Epithelial cell of alveolus of lung (primary cell): ENCODE measurements at places on chromosomes 7 and 10. TPM values are rescaled to one million over a fixed set of nuclear protein-coding genes. Genes with fewer than 3 reads are reported as not detected.

FXYD4 gene
- not detected in 2 replicates for total RNA-seq

FOXP2 gene
- 1.4 and 10.7 TPM in 2 replicates for total RNA-seq

CXCL12 gene
- 6.1 and 128 TPM in 2 replicates for total RNA-seq

NRAP gene
- total RNA-seq = not detected in 2 replicates

CCL24 gene
- not detected in 2 replicates for total RNA-seq

FAM20C gene
- total RNA-seq = 130 and 178 TPM in 2 replicates

PTF1A gene
- total RNA-seq = not detected in 2 replicates

WDFY4 gene
- total RNA-seq = not detected in 2 replicates

HGF gene
- 78.2 and 389 TPM in 2 replicates for total RNA-seq

JAKMIP3 gene
- total RNA-seq = 0.08 TPM in 1 of 2 replicates, not detected in the other

MET gene
- total RNA-seq = 2.1 and 11.2 TPM in 2 replicates

KCTD7 gene
- total RNA-seq = 10.5 and 19.0 TPM in 2 replicates

GLI3 gene
- 6.1 and 34.0 TPM in 2 replicates for total RNA-seq

MARCHF5 gene
- 6.2 and 15.3 TPM in 2 replicates for total RNA-seq

HIPK2 gene
- total RNA-seq = 14.1 and 45.4 TPM in 2 replicates

SMKR1 gene
- total RNA-seq = not detected in 2 replicates

LLCFC1 gene
- total RNA-seq = not detected in 2 replicates
